ENCODE measurements at places on chromosomes 1 and 21. TPM values are rescaled to one million over a fixed set of nuclear protein-coding genes. Genes with fewer than 3 reads are reported as not detected.
A peak's percentile ranks its signal among the peaks of the same experiment; 100 is the strongest.

- no peak for DNase-seq
Observed at GRCh38 chr1:198943484-198944187, 304.8 kb downstream of the PTPRC start.

The FCMR gene
- not detected for total RNA-seq

The ASCL5 gene
- not detected for total RNA-seq

The KCNK1 gene
- 2.9 TPM for total RNA-seq

DNA sequence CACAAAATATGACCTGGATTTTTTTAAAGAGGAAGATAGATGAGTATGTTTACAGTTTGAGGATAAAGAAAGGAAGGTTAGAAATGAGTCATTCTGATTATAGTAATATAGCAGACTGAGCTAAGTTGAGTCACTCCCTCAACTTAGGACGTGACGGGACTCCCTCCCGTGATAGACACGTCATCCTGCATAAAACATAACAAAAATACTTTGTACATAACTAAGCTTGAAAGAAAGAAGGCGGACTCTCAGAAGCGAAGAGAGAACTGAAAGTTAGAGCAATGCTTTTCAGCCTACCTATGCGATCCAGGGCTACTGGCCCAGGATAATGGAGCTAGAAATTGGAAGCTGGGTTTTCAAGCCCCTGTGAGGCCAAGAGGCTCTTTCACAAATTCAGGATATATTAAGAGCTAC, 53.0 kb upstream of the DESI2 start:
- peak; percentile 94 for DNase-seq

The LCE1D gene
- total RNA-seq: not detected

DNA sequence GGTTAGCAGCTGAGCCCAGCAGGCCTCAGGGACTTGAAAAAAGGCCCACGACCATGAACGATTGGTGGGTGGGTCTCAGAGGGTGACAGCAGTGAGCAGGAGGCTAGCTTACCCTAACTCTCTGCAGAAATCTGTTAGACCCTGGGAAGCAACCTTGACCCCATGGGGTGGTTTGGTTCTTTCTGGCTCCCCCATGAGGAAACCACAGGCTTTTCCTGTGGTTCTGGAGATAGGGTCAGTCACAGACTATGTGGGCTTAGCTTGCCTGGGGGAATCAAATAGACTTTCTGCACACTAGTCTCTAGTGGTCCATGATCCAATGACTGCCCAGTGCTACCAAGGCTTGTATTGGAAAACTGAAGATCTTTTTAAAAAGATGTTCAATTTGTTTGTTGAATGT, 118.1 kb downstream of the PLXNA2 start:
- DNase-seq: no peak

DNA sequence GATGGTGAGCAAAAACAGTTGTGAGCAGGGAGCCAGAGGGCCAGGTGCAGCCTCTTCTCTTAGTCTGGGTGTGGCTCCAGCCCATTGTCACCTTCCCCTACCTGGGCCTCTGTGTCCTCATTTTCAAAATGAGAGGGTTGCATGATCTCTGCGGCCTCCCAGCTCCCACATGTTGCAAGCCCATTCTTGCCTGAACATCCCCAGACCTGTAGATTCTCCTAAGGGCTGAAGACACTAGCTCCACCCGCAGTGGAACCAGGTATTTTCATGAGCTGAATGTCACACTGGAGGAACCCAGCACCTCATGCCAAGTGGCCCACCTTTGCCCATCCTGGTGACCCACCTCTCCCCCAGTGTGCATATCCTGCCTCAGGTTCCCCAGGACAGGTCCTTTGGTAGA, 12.3 kb downstream of the IKBKE start:
- DNase-seq: no peak

Measured in fibroblast of the aortic adventitia (primary cell).